ENCODE measurements at places on chromosomes 3 and 15. TPM values are rescaled to one million over a fixed set of nuclear protein-coding genes. Genes with fewer than 3 reads are reported as not detected.

Gene ERICH6
- not detected for total RNA-seq

- peak; percentile 31 for DNase-seq
Measured at GRCh38 chr3:57559526-57559925, 3.5 kb downstream of the PDE12 start.

- no peak for DNase-seq
Measured at GRCh38 chr15:79357566-79357965, 46.7 kb downstream of the TMED3 start.

DNA sequence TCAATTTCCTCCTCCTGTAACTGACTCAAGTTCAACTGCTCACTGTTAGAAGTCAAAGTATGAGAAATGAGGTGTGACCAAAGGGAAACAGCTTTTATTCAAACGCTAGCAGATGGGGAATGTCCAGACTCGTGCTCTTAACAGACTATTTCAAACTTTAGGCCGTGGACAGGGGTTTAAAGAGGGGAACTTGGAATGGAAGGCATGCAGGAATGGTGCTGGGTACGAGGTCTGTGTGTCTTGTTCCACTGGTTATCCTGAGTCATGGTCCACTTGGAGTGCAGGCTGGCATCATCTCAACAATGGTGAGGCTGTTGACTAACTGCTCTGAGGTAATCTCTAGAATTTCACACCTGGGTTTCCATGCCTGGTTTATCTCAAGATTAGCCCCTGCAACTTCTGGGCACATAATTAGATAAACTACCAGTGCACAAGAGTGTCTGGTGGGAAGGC is 22.9 kb upstream of the DNAAF4 start:
- DNase-seq, result peak; percentile 1

GRCh38 chr15:41557673-41558399 is 1.2 kb upstream of the TYRO3 start:
- DNase-seq, result peak; percentile 56
